SK-N-SH treated with all-trans-retinoic acid at 6 μM for 48 hours (cell line): ENCODE measurements at places on chromosomes 4 and X.
A peak's percentile ranks its signal among the peaks of the same experiment; 100 is the strongest.

DNA sequence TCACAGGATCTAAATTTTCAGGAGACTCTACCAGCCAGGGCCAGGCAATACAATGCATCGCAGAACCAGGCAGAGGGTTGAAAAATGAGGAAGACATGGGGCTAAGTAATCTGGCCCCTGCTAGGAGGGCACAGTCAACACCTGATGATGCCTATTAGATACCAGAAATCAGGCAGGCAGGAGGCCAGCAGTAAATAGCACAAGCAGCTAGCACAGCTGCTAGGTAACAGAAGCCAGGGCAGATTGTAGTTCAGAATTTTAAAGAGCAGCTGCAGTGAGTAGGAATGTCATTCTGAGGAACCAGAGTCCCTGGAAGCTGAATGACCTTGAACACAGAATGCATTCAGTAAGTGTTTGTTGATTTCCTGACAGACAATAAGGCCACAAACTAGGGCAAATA is 38.8 kb upstream of the TRPC5OS start:
- no peak for ATAC-seq

DNA sequence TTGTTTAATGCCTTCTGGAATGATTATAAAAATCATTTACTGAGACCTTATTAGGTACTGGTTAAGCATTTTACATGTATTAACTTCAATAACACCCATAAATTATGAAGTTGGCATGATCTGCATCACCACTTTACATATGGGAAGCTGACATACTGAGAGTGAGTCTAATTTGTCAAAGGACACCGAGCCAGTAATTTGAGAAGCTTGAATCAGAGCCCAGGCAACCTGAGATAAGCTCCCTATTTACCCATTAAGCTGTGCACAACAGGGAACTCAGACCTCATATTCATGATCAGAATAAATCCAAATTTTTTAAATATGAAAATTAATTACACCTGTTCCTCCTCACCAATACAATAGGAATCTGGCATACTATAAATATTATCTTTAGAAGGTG is 247.9 kb upstream of the EPHA5 start:
- ATAC-seq, result no peak

DNA sequence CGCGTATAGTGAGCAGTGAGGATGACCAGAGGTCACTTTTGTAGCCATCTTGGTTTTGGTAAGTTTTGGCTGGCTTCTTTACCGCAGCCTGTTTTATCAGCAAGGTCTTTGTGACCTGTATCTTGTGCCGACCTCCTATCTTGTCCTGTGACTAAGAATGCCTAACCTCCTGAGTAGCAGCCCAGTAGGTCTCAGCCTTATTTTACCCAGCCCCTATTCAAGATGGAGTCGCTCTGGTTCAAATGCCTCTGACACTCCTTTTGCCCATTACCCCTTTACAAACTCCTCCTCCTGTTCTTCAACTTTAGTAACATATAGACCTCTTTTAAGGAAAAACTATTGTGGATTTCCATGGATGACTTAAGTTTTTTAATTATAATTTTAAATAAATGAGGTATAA is 2.6 kb upstream of the INTU start:
- ATAC-seq, result no peak

GRCh38 chr4:3679851-3680311 is 86.3 kb upstream of the ADRA2C start:
- no peak for ATAC-seq

DNA sequence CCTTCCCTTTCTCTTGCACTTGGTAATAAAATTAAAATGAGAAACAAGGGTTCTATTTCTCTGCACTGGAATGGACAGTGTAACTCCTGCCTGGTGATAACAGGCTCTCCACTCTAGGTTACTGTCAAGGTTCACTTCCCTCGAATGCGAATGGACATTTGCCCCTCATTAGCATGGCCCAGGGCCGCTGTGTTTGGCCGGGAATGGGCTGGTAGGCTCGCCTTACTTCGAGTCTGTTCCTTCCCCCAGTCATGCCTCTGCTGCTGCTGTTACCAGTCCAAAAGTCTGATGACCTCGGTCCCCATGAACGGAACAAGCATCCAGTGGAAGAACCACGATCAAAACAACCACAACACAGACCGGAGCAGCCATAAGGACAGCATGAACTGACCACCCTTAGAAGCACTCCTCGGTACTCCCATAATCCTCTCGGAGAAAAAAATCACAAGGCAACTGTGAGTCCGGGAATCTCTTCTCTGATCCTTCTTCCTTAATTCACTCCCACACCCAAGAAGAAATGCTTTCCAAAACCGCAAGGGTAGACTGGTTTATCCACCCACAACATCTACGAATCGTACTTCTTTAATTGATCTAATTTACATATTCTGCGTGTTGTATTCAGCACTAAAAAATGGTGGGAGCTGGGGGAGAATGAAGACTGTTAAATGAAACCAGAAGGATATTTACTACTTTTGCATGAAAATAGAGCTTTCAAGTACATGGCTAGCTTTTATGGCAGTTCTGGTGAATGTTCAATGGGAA is 61.5 kb downstream of the EDNRA start:
- ATAC-seq, result no peak

GRCh38 chr4:686413-687040 is 2.4 kb downstream of the SLC49A3 start:
- peak; percentile 0; the same call in 2 of the 3 replicates for ATAC-seq

- ATAC-seq, result peak; percentile 68
Measured at GRCh38 chr4:185244763-185245162, 35.4 kb downstream of the SNX25 start.

DNA sequence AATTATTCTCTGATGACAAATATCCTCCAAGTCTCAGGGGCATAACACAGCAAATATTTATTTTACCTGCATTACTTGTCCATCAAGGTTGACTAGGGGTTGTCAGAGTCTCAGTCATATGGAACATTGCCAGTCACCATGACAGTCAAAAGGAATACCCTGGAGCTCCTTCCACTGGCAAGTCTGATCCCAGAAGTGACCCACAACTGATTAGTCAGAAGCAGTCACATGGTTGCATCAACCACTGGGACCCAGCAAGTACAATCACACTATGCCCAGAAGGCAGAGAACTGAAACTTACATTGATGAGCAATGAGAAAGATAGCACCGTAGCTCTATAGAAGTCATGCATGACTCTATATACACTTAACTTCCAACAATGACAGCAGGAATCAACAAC is 41.9 kb upstream of the SOD3 start:
- ATAC-seq, result no peak
